ENCODE measurements at places on chromosomes 6 and 20.

DNA sequence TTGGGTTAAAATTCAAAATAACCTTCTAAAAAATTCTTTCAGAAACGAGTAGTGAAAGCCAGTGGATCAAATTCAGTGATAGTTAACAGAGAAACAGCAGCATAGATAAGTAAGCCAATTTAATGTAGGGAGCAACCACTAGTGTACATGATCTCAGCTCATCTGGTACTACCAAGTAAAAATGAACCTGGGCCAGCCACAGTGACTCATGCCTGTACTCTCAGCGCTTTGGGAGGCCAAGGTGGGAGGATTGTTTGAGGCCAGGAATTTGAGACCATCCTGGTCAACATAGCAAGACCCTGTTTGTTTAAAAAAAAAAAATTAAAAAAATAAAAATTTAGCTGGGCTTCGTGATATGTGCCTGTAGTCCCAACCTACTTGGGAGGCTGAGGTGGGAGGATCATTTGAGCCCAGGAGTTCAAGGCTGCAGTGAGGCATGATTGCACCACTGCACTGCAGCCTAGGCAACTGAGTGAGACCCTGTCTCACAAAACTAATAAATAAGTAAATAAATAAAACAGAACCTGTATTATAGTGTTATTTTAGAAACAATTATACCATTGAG, 32.4 kb downstream of the CBFA2T2 start:
- DNase-seq: no peak

GRCh38 chr6:20291764-20292580, 79.7 kb upstream of the MBOAT1 start:
- DNase-seq: peak; percentile 42

DNA sequence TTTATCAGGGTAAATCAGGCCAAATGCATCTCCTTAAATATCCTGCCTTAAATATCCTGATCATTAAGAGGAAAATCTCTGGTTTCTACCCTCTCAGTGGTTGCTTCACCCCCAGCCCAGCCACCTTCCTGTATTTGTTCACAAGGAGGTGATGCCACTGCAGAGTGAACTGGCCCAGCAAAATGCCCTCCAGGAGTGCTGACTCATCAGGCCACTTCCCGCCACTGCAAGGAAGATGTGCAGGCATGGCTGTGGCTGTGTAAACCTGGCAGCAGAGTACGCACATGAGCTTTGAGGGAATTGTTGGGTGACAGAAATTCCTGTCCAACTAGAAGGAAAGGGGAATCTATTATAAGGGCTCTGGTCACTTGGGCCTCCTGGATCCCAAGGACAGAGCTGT, 13.8 kb downstream of the NQO2 start:
- no peak for DNase-seq

DNA sequence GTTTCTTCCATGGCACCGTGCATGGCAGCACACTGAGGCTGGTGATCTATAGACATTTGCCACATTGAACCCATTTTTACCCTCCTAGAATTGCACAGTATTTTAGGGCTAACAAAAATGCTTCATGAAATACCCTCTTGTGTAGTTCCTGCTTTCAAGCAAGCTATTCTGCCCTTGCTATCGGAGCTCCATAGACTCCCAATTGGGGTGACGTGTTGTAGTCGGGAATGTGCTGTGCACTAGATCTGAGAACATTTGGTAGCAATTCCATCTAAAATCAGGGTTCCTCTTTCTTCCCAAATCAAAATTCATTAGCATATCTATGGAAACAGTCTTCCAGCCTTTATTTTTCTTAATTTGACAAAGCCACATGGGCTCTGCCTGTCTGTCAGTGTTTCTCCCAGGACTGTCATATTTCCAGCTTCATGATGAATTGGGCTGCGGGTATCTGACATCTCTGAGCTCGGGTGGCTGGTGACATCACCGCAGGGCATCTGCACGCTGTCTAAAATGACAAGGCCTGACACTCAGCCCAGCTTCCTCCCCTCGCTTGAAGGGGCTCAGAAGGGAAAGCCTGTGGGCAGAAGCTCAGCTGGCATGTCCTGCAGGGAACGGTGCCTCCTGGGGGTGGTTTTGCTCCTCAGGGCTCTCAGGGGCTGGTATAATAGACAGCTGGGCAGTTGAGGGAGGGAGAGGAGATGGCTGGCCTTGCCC, 406.4 kb downstream of the QKI start:
- DNase-seq: no peak

DNA sequence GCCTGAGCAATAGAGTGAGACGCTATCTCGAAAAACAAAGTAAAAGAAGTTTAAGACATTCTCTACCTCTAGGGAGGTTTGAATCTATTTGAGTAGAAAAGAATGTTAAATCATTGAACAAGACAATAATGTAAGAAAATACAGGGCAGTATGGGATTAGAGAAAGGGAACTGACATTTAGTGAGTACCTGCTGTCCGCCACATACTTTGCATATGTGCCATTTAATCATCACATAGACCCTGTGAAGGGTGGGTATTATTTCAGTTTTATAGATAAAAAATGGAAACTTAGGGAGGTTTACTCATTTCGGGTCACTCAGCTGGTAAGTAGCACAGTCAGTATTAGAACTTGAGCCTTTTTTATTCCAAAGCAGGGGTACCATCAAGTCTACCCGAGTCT, 31.4 kb downstream of the STK4 start:
- peak; percentile 54 for DNase-seq

DNA sequence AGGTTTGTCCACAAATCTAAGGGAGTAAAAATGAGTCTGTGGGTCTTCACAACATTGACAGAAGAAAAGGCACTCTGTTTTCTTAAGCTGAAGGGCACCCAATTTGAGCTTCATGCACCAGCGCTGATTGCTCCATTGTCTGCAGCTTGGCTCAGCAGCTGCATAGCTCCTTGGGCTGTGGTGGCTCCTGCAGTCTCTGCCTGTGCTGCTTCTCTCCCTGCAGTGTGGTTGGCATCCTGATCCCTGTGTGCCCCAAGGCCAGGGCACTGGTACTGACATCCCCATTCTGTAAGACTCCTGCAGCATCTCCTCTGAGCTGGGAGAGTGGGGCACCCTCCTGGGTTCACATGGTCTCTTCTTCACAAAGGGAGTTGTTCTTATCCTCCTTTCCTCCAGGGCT, 83.2 kb upstream of the B3GAT2 start:
- DNase-seq: no peak

DNA sequence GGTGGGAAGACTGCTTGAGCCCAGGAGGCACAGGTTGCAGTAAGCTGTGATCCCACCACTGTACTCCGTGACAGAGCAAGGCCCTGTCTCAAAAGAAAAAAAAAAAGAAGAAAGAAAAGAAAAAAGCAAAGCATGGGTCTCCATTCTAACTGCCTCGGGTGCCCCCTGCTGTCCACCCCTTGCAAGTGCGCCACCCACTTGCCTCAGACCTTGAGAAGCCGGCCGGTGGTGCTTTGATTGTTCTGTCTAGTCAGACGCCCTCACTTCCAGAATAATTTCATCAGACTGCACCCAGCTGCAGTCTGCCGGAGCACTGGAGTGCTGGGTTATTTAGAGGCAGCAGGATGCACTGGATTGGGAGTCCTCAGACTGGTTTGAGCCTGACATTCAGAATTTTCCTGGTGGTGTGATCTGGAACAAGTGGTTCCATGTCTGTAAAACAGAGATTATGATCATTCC, 17.6 kb upstream of the TM9SF4 start:
- peak; percentile 75 for DNase-seq

DNA sequence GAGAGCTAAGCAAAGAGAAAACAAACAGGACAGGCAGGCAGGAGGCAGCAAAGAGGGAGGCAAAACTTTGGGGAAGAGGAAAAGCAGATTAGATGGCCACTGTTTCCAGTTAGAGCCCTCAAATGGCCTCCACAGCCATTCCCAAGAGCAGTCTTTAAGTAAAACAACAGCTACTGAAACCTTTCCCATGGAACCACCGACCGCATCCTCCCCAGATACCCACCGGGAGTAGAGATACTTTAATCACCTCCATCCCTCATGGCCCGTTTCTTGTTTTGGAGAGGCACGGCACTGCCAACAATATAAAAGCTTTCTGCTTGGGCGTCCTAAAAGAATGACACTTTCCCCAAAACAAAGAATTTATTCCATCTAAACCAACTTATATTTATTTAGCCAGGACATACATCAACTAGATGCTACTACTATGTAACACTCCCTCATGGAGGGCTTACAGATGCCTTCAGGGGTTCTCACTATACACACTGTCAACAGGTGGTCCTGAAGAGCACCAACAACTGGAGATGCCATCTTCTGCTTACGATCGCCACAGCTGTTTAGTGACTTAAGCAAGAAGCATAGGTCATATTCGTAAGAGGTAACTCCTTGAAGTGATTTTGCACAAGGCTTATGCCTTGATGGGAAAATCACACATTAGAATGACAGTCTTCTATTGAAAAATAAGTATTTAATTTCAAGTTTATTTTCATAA, 43.4 kb downstream of the CNKSR3 start:
- no peak for DNase-seq

- DNase-seq: no peak
Measured at GRCh38 chr6:143125864-143126573, 65.3 kb downstream of the AIG1 start.

DNA sequence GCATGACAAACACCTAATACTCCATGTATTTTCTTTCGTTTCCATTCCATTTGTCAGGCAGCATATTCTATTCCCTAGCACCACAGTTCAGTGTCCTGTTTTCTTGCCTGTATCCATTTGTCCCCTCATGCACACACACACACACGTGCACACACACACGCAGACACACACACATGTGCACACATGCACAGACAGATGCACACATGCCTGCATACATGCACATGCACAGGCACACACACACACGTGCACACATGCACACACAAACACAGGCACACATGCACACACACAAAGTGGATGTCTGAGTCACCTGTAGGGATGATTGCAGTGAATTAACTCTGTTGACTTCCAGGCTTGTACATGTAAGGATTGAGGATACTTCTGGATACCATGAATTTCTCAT, 226.7 kb upstream of the SYNDIG1 start:
- DNase-seq: no peak

- DNase-seq: no peak
Measured at GRCh38 chr6:36334832-36335459, 1.7 kb downstream of the BNIP5 start.

GRCh38 chr6:13273202-13273930, 55.0 kb downstream of the TBC1D7 start:
- DNase-seq: no peak

DNA sequence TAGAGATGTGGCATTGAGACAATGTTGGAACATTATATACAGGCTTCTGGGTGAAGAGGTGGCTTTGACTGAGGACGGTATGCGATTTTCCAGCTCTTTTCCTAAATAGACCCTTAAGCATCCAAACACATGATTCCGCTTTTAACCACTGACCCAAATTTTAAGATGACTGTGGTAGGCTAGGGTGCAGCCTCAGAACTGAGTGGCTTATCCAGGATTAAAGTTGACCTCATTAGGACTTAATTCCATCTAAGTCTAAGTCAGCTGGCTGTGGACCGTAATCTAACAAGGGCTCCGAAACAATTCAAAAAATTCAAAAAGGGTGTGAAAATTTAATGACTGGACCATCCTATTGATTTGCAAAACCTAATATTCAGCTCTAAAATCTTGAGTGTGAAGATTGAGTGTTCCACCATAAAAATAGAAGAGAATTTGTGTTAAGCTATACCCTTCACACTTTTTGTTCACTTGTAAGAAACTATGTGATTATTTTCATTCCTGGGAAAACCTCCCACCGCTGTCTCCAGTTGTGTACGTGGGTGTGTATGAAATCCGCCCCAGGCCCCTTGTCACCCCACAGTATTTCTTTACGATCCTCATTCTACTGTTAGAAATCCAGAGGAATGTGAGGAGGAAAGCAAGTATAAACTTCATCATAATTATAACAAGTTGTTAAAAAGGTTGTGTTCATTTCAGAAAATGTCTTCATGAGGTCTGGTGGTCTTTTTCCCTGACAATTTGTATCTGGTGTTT, 2.7 kb downstream of the PCMTD2 start:
- DNase-seq: no peak

- no peak for DNase-seq
Measured at GRCh38 chr6:125365230-125365629, 63.5 kb upstream of the HDDC2 start.

DNA sequence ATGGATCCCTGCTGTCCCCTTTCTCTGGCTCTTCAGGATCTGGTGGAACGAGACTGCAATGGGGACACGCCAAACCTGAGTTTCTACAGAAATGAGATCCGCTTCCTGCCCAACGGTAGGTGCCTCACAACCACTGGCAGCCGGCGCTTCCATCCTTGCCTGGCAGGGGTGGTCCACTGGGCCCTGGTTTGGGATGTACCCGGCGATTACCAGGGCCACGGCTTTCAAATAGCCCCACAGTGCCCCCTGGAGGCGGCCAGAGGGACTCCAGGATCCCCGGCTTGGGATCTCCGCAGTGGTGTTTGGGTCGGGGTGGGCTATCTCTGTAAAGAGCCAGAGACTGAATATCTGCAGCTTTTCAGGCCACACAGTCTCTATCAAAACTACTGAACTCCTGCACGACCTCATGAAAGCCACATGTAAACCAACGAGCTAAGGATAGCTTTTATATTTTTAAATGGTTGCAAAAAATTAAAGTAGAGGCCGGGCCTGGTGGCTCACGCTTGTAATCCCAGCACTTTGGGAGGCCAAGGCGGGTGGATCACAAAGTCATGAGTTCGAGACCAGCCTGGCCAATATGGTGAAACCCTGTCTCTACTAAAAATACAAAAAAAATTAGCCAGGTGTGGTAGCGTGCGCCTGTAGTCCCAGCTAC, 3.7 kb downstream of the OGFR start:
- DNase-seq: peak; percentile 79

DNA sequence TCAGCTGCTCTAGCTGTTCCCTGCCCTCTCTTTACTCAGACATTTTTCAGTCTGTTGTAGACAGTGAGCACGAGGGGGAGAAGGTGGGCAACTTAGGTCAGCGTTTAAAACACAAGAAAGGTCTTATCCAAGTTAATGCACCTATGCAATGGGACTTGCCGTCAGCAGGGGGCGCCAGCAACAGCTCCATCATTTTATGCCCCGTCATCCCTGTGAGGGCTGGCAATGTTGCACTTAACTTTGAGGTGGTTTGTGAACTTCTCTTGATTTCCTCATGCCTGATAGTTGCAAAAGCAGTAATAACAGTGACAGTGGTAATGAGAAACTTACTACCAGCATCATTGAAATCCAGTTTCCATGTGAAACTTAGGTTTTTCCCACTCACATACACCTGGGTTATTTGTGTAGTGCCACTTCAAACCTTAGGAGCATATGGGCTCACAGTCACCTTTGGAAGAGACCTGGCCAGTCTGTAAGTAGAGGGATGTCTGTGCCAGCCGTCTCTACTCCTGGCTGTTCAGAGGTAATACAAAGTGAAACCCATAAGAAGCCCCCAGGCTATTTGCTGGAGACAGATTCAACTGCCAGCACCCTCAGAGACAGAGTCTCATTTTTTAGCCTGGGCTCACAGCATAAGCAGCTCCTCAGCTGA, 44.9 kb upstream of the ID1 start:
- peak; percentile 63 for DNase-seq

GRCh38 chr20:2004171-2004570, 10.3 kb upstream of the PDYN start:
- no peak for DNase-seq

GRCh38 chr6:39196673-39197091, 32.6 kb downstream of the KCNK5 start:
- no peak for DNase-seq

GRCh38 chr20:41507851-41508250, 110.3 kb downstream of the CHD6 start:
- DNase-seq: no peak

- DNase-seq: peak; percentile 52
Measured at GRCh38 chr6:4902363-4902762, 101.5 kb downstream of the RPP40 start.

Data from germinal center (tissue), 1 donor.